Urinary bladder (tissue), 4 donors: ENCODE measurements at places on chromosomes 6 and 20. TPM values are rescaled to one million over a fixed set of nuclear protein-coding genes. Genes with fewer than 3 reads are reported as not detected.

The ATP6V1G2 gene
- 3.3 TPM for total RNA-seq

The IL17A gene
- not detected for total RNA-seq

The ELOVL4 gene
- total RNA-seq: 9.3 TPM

The FOXQ1 gene
- total RNA-seq: 10.8 TPM

The ADAM33 gene
- 88.2 TPM for total RNA-seq

GRCh38 chr6:113488061-113488460, 369.1 kb upstream of the MARCKS start:
- DNase-seq: no peak

GRCh38 chr6:100163035-100163434, 169.0 kb upstream of the MCHR2 start:
- DNase-seq: no peak

GRCh38 chr20:1214838-1215261, 11.0 kb upstream of the RAD21L1 start:
- no peak for DNase-seq

- DNase-seq: no peak
These were observed 14.4 kb downstream of the NR2E1 start for GRCh38 chr6:108180266-108180665.

DNA sequence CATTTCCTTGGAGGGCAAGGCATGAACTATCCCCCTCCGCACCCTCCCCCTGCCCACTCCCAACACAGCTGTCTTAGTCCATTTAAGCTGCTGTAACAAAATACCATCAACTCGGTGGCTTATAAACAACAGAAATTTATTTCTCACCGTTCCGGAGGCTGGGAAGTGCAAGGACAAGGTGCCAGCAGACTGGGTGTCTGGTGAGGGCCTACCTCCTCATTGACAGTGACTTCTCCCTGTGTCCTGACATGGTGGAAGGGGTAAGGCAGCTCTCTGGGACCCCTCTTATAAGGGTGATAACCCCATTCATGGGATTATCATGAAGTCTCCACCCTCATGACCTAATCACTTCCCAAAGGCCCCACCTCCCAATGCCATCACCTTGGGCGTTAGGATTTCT, 114.3 kb upstream of the MAFB start:
- no peak for DNase-seq

DNA sequence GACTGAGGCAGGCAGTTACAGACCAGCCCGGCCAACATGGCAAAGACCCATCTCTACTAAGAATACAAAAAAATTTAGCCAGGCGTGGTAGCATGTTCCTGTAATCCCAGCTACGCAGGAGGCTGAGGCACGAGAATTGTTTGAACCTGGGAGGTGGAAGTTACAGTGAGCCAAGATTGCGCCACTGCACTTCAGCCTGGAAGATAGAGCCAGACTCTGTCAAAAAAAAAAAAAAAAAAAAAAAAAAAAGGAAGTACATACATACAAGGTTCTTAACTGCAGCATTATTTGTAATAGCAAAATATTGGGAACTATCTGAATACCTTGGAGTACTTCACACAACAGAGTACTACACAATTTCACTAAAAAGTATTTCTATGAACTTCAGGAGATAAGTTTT, 183.5 kb upstream of the OLIG3 start:
- DNase-seq: no peak

DNA sequence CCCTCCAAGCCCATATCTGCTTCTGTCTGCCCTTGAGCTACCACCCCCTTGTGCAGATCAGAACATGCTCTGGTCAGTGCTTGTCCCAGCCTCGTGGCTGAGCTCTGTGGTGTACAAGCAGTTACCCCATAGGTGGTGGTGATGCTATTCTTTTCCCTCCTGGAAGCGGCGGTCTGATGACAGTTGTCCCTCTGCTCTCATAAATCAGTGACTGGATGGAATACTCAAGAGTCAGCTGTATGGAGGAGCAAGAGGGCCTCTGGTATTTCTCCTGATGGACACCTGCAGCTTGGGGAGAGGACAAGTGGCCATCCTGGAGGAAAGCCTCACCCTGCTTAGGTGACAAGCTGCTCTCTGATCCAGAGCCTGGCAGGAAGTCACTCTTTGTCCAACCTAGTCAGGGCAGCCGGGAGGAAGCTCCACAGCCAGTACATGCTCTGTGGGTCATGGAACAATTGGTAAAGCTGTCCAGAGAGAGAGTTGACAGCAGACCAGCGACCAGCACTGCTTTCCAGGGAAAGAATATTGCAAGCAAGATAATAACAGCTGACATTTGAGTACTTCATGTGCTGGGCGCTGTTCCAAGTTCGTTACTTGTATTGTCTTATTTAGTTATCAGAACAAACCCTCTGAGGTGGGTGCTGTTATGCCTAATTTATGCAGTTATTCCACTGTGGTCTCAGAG, 47.1 kb downstream of the SCAND1 start:
- DNase-seq: no peak

GRCh38 chr6:155212106-155212505, 51.7 kb upstream of the CLDN20 start:
- DNase-seq: no peak

- DNase-seq: no peak
These were observed 42.7 kb downstream of the TFEB start for GRCh38 chr6:41692730-41693129.

- DNase-seq: no peak
These were observed 23.8 kb downstream of the SAYSD1 start for GRCh38 chr6:39091220-39091619.

DNA sequence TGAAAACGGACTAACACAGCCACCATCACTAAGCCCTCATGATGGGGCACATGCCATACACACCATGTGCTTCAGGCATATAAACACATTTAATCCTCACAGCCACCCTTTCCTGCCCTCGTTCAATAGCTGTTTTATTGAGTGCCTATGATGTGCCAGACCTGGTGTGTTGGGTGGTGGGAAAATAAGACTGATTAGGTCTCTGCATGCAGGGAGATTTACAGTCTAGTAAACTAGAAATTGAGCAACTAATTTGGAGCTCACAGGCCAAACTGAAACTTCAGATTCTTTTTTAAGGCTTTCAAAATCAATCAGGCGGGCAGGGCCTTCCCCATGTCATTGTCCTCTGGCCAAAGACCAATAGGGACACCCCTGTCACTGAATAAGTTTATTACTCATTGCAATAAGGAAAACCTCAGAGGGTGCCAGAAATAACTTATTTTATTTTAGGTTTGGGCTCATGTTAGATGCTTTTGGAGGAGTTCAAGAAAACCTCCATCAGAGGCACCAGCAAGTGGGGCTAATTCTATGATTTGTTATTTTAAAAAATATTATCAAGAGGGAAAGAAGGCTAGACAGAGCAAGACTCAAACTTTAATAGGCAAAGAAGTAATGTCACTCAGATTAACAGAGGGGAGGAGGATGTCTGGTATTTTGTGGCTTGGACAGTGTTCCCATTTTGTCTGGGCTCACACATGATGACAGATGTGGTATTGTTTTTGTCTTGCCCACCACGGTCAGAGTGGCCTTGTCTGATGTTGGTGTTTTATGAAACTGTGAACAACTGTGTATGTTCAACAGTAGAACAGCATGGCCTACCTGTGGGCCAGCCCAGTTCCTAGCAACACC, 12.0 kb downstream of the ZFP64 start:
- DNase-seq: no peak

DNA sequence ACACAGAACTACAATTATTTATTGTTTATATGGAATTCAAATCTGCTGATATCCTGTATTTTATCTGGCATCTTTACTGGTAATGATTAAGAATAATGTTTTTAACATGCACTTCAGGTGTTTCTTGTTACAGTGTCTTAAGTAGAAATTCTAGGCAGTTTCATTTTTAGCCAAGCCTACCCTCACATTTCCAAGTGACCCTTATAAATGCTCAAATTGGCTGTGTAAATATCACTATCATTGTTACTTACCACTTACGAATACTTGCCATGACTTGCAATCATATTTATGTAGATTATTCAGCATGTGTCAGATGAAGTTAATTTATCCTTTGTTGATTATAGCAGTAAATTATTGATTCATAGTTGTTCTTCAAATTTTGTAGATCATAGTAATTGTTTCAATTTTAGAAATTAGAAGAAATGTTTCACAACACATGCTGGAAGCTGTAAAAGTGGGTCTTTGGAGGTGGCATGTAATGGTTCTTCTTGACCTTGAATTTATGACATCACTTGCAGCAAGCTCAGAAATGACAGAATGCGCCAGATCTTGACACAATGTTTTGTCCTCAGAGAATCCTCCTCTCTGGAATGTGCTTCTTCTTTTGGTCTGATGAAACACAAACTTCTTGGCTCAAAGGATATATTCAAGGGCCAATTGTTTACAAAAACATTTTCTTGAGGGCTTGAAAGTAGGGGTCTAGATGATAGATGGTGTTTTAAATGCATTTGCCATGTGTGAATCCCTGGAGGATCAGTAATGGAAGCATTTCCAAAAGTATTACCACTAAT, 471.8 kb downstream of the COL12A1 start:
- DNase-seq: no peak

GRCh38 chr6:163565140-163565539, 150.6 kb downstream of the QKI start:
- DNase-seq: no peak

DNA sequence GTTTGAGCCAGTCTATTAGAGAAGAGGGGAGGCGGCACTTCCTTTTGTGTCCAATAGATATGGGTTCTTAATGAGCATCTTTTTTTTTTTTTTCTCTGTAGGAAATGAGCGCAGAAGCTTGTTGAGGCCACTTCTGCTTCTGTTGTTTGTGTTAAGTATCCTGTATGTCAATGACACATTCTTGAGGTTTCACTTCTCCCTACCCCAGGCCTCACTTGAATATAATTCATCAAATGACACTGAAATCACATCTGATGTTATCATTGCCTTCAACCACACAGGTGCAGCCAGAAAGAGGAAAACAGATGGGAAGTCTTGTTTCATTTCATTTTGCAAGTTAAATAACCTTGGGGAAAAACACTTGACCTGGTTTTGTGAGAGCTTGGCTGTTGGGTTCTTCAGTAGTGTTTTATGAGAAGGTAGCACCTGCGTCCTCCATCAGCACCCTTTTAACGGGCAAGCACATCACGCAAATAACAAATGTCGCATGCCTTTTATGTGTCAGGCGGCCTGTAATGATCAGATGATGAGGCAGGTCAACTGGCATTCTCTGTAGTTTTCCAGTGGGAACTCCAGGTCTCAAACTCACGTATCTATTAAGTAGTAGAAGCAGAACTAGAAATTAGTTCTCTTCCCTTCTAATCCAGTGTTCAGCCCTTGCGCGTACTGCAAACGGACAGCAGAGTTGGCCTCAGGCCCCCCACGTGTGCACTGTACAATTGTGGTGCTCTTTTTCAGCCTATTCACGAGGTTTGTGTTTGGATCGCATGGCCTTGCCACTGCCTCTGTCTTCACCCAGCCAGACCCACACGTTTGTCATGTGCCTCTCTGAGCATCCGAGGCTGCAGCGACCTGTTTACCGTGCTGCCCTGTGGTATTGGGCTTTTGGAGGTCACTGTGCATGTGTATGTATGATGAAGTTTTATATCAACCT, 23.5 kb downstream of the PLEKHG1 start:
- DNase-seq: no peak
